ENCODE measurements at places on chromosomes 1 and 21. TPM values are rescaled to one million over a fixed set of nuclear protein-coding genes. Genes with fewer than 3 reads are reported as not detected.

AGT gene
- total RNA-seq = not detected

PADI1 gene
- 0.20 TPM for total RNA-seq

WNT9A gene
- 0.66 TPM for total RNA-seq

- H3K4me1 ChIP-seq = no peaks in the 10 kb centered on the region
- H3K36me3 ChIP-seq = no peaks in the 10 kb centered on the region
- no peak overlapping the region for H3K4me3 ChIP-seq
- H3K27ac ChIP-seq = no peak overlapping the region
Measured at GRCh38 chr1:12776801-12777557, 3.4 kb downstream of the PRAMEF12 start.

DNA sequence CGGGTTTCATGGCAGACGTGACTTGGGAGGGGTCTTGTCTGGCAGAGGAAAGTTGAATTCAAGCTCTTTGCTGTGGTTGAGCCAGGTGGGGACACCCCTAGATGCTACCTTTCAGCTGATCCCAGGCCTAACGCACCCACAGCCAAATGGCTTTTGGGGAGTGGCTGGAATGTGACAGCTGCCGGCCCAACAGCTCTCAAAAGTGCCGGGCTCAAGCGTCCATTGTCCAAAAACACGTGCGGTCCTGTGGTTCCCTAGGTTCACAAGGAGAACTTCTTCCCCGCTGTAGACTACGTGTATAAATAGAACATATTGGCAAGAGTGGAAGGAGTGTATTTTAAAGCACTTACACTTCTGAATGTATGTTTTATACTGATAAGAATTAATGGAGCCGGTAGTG lies 87.1 kb upstream of the ARHGEF16 start:
- H3K4me1 ChIP-seq = peaks cover 4% of the 10 kb centered on the region
- no peaks in the 10 kb centered on the region for H3K27me3 ChIP-seq
- no peak for DNase-seq
- no peaks in the 10 kb centered on the region for H3K36me3 ChIP-seq
- no peak overlapping the region for H3K27ac ChIP-seq

DNA sequence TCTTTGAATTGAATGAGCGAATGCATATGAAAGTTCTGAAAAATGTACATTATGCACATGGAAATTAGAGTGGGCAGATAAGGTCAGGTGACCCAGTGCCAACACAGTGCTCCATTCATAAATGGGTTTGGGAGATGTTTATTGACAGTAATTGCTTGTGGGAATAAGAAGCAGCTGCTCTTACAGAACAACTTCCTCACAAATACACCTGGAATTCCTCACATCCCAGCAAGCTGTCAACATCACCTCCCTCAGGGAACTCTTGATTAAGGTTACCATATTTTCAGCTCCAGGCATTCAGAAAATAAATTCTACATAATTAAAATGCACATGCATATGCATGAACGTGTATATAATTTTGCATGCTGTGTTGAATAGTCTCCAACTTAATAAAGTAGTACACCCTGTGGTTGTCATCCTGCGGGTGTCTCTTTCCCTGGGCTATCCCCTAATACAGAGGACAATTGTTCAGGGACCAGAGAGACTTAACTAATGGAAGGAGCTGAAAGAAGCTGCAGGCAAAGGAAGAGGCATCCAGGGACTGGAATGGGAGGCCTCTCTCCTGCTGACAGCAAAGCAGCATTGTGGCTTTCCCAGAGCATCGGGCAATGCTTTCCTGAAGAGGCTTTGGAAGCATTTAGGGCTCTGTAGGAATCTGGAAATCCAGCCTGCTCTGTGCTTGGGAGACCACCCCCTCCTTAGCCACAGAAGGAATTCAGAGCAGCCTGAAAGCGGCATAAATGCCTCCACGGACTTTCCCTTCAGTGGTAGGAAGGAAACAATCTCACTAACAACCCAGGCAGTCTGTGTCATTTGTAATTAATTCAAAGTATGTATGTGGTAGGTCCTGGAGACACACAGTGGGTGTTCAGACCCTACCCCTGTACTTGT lies 55.2 kb upstream of the GNG12 start:
- peaks cover 7% of the 10 kb centered on the region for H3K4me1 ChIP-seq
- H3K27ac ChIP-seq = no peak overlapping the region
- no peak overlapping the region for H3K4me3 ChIP-seq
- peak; percentile 34 for DNase-seq
- no peaks in the 10 kb centered on the region for H3K36me3 ChIP-seq

- no peaks in the 10 kb centered on the region for H3K4me1 ChIP-seq
- no peak overlapping the region for H3K27ac ChIP-seq
- H3K27me3 ChIP-seq = no peaks in the 10 kb centered on the region
- H3K4me3 ChIP-seq = no peak overlapping the region
- H3K36me3 ChIP-seq = no peaks in the 10 kb centered on the region
- DNase-seq = peak; percentile 13
Measured at GRCh38 chr1:53586765-53587164, 127.6 kb downstream of the DMRTB1 start.

GRCh38 chr1:225152061-225152460 lies 222.6 kb downstream of the DNAH14 start:
- no peak overlapping the region for H3K4me3 ChIP-seq
- peaks cover 3% of the 10 kb centered on the region for H3K4me1 ChIP-seq
- H3K27me3 ChIP-seq = no peaks in the 10 kb centered on the region
